ENCODE measurements at places on chromosomes 13 and 19.

GRCh38 chr13:79522583-79522982 lies 41.6 kb downstream of the NDFIP2 start:
- no peak for DNase-seq

DNA sequence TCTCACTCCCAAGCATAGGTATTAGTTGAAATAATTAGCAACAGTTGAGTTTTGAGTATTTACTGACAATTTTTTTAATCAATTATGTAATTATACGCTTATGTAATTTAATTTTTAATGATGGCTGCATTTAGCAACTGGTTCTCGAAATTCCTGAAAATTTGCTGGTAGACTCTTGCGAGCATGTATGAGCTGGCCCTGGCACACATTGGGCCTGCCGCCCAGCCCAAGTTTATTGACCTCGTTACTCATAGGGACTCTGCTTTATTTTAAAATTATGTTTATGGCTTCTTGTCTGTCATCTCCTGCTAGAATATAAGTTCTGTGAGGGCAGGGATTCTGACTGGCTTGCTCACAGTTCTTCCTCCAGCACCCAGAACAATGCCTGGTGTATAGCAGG lies 6.7 kb downstream of the KLK14 start:
- DNase-seq, result no peak

DNA sequence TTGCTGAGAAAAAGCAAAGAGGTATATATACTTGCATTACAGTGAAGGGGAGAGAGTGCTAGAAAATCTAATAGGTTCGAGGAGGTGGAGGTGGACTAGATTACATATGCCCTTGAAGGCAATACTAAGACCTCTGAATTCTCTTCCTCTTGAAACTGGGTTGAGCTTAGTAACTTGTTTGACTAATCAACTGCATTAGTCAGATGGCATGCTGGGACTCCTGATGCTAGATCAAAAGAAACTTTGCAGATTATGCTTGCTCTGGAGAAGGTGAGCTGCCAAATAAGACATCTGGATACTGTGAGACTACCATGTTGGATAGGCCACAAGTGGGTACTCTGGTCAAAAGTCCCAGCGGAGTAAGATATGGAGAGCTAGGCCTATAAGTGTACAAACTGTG lies 331.3 kb downstream of the KLF5 start:
- DNase-seq, result no peak

GRCh38 chr19:12792051-12792852 lies 966 bp downstream of the JUNB start:
- no peak for DNase-seq

- DNase-seq, result no peak
Observed at GRCh38 chr19:46862974-46863632, 2.3 kb downstream of the ARHGAP35 start.

DNA sequence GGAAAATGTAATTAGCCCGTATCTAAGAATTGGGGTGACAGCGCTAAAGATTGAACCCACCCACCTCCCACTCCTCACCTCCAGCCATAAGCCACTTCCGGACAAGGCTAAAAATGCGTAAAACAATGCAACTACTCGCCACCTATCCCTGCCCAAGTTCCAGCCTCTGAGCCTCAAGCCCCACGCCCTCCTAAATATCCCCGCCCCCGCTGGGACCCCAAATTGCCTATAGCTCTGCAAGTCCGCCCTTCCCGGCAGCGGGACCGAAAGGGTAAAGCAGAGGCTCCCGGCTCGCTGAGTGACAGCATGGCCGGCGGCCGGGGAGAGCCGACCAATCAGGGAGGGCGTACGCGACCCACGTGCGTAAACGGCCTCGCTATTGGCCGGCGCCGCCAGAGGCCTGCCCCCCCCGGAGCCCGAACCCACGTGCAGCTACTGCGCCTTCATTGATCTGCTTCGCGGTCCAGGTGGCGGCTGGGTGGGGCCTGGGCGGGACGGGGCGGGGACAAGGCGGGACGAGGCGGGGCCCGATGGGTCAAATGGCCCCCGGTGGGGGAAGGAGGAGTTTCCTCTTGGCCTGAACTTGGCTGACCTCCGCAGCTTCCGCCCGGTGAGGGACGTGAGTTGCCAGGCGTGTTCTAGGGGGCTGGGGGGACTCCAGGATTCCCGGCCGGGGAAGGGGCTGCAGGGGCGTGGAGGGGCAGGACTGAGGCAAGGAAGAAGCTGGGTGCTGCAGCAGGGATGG lies at the start of gene TLE6:
TLE6 (plus strand) TSS at position 564 of the 745 bp plus-strand sequence. CDS start 670 bp downstream, outside the sequence.
- DNase-seq, result peak; percentile 98

GRCh38 chr19:14185158-14185557 lies 20.8 kb downstream of the ADGRL1 start:
- no peak for DNase-seq

DNA sequence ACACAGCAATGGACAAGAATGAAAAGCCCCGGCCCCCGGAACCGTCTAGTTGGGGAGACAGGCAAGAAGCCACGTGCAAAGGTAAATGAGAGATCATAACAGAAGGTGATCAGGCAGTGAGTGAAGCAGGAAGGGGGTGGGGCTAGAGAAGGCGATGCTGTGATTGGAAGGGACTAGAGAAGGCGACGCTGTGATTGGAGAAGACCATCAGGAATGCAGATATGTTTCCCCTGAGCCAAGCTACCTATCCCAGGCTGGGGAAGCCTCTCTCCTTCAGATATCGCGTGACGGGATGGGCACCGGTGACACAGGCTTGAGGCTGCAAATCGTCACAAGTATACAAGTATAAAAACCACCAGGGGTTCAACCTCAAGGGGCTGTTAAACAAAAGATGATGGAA lies 21.8 kb downstream of the DCAF15 start:
- no peak for DNase-seq

GRCh38 chr13:63492604-63493003 lies 2077.0 kb upstream of the PCDH20 start:
- DNase-seq, result no peak

DNA sequence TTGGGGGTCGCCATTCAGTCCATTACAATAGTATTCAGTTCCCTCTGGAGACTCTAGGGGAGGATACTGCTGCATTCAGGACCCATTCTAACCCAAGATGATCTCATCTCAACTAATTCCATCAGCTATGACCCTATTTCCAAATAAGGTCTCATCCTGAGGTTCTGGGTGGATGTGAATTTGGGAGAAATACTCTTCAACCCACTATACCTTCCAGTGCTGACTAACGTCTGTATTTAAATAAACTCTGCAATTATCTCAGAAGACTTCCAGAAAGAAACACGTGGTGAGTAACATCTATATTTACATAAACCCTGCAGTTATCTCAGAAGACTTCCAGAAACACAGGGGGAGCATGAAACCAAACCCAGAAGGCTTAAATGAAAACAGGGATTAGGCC lies 1300.7 kb downstream of the PCDH9 start:
- DNase-seq, result no peak

- DNase-seq, result no peak
Observed at GRCh38 chr13:114261328-114261965, 20.0 kb upstream of the UPF3A start.

- no peak for DNase-seq
Observed at GRCh38 chr13:76741046-76741445, 145.2 kb downstream of the KCTD12 start.

DNA sequence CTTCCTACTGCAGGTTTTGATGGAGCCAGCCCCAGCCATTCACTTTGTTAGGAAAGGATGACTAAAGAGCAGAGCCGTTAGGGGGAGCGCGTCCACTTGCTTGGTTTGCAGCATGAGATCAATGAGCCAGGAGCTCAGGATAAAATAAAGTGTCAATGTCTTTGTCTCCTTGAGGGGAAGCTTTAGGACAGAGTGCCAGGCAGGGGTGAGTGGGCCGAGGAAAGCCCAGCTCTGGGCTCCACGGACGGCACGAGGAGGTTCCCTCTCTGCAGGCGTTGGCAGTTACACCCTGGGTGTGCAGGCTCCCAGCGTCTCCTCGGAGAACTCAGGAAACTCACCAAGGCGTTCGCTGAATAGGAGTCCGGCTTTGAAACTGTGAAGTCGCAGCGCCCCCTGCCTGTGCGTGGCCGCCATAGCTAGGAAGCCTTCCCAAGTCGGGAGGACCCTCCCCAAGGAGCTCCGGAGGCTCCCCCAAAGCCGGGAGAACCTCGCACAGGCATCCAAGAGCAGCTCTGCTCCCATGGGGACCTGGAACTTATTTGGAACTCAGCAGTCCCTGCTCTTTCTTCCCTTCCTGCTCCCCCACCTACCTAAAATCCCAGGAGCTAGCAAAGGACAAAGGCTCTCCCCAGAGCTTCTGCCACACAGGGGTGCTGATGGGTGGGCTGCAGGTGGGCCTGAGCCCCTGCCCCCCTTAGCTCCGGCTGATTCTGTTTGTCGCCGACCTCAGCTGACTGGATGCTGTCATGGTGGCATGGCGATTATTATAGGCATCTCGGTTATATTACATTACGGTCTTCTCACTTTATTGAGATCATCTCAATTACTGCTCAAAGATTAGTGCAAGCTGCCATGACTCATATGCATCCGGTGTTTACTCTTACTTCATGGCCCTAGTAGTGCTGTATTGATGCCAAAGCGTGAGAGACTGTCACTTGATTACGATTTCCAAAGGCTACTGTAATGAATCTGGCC lies 34.4 kb downstream of the GSX1 start:
- DNase-seq, result peak; percentile 44

GRCh38 chr13:94419304-94419924 lies 60.1 kb downstream of the DCT start:
- DNase-seq, result no peak

DNA sequence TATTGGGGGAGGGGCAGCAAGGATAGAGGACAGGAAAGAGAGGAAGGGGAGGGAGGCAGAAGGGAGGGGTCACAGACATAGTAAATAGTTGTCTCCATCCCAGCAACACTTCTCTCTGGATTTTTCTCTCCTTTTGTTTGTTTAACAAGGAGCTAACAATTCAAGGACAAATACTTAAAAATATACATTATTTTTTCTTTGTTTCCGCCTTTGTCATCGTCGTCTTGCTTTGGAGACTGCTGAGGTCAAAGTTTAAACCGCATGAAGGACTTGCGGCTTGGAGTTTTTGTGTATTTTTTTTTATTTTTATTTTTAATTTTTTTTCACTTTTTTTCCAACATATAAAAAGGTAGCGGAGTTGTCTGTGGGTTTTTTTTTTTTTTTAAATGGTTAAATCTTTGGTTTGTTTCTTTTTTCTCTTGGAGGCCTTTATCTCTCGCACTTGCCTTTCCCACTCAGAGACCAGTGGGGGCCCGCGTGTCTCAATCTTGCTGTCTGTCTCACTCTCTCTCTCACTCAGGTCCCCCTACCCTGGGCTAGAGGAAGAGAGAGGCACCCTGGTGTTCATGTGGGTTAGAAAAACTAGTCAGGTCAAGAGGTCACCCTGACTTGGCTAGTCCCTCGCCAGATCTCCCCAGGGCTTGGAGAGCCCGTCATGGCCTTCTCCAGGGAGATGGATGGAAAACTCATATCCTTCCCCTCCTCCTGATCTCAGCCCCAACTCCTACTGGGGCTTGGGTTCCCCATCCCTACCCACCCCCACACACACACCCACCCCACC lies 11.0 kb downstream of the ZNF574 start:
- no peak for DNase-seq

- DNase-seq, result no peak
Observed at GRCh38 chr13:38418286-38418685, 68.6 kb downstream of the UFM1 start.

Data from NCI-H187 (cell line).